ENCODE measurements at places on chromosomes 16 and 17. TPM values are rescaled to one million over a fixed set of nuclear protein-coding genes. Genes with fewer than 3 reads are reported as not detected.

GRCh38 chr16:65388592-65388991, 266.7 kb upstream of the CDH11 start:
- no peaks in the 10 kb centered on the region for H3K4me1 ChIP-seq
- H3K27ac ChIP-seq, result no peak overlapping the region
- no peak for DNase-seq
- no peaks in the 10 kb centered on the region for H3K36me3 ChIP-seq

MAZ gene
- 120 TPM for total RNA-seq

DNA sequence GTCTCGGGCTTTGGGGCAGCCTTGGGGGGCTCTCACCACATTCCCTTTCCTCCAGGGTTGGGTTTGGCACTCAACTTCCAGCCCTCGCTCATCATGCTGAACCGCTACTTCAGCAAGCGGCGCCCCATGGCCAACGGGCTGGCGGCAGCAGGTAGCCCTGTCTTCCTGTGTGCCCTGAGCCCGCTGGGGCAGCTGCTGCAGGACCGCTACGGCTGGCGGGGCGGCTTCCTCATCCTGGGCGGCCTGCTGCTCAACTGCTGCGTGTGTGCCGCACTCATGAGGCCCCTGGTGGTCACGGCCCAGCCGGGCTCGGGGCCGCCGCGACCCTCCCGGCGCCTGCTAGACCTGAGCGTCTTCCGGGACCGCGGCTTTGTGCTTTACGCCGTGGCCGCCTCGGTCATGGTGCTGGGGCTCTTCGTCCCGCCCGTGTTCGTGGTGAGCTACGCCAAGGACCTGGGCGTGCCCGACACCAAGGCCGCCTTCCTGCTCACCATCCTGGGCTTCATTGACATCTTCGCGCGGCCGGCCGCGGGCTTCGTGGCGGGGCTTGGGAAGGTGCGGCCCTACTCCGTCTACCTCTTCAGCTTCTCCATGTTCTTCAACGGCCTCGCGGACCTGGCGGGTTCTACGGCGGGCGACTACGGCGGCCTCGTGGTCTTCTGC, 8.4 kb downstream of the SLC16A3 start:
- no peaks in the 10 kb centered on the region for H3K36me3 ChIP-seq
- no peak overlapping the region for H3K4me3 ChIP-seq
- no peak overlapping the region for H3K27ac ChIP-seq
- H3K27me3 ChIP-seq, result peaks cover 6% of the 10 kb centered on the region
- peaks cover 20% of the 10 kb centered on the region for H3K4me1 ChIP-seq

AOC3 gene
- not detected for total RNA-seq

CDRT4 gene
- 18.2 TPM for total RNA-seq

DNA sequence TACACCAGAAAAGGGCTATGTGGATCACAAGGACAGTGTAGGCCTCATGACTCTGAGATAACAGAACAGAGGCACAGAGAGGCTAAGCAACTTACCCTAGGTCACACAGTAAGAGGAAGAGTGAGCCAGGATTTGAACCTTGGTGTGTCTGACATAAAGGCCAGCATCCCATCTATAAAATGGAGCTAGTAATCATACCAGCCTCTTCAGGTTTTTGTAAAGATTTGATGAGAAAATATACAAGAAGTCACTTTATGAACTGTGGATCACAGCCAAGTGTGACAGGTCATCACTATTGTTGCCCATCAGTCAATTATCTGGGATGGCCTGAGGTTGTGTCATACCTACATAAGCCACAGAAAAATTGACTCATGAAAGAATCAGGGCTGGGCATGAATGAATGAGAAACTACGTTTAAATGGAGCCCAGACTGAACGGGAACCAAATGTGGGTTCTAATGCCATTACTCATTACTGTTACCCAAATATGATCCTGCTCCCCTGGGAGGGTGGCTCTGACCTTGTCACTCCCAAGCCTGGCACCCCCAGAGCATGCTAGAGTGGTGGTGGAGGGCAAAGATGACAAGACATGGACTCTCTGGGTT, 21.0 kb downstream of the FBXO39 start:
- no peak overlapping the region for H3K27ac ChIP-seq
- no peaks in the 10 kb centered on the region for H3K36me3 ChIP-seq
- no peak overlapping the region for H3K4me3 ChIP-seq
- H3K4me1 ChIP-seq, result peaks cover 3% of the 10 kb centered on the region
- DNase-seq, result no peak

SGCA gene
- 1.5 TPM for total RNA-seq

DNA sequence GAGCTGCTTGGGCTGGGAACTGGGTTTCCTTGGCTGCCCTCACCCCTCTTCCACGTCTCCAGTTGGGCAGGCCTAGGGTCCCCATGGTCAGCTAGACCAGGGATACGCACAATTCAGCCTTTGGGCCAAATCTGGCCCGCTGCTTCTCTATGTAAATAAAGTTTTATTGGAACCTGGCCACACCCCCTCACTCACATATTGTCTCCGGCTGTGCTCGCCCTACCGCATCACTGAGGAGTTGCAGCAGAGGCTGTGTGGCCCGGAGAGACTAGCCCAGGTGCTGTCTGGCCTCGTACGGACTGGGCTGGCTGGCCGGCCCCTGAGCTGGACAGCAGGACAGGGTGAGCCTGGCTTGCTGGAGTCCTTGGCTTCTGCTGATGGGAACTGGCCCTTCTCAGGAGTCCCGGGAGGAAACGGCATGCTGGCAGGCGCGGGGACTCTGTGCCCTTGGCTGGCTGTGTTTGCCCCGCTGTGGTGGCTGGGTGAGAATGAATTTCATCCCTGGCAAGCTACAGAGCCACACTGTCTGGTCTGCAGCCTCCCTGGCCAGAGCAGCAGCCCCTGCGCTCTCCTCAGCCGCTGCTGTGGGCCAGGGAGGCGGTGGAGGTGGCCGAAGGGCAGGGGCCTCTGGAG, 82.0 kb downstream of the ENGASE start:
- no peaks in the 10 kb centered on the region for H3K27me3 ChIP-seq
- no peak for DNase-seq
- H3K4me1 ChIP-seq, result peaks cover 11% of the 10 kb centered on the region
- no peak overlapping the region for H3K4me3 ChIP-seq
- H3K36me3 ChIP-seq, result no peaks in the 10 kb centered on the region

SAMD14 gene
- 8.7 TPM for total RNA-seq

Measured in neural progenitor cell (in vitro differentiated cells).